ENCODE measurements at places on chromosomes 11 and 22.

- peak; percentile 17 for DNase-seq
Observed at GRCh38 chr11:105719073-105719822, 109.4 kb downstream of the GRIA4 start.

- DNase-seq, result peak; percentile 15
Observed at GRCh38 chr11:74846770-74847169, 98.1 kb downstream of the RNF169 start.

DNA sequence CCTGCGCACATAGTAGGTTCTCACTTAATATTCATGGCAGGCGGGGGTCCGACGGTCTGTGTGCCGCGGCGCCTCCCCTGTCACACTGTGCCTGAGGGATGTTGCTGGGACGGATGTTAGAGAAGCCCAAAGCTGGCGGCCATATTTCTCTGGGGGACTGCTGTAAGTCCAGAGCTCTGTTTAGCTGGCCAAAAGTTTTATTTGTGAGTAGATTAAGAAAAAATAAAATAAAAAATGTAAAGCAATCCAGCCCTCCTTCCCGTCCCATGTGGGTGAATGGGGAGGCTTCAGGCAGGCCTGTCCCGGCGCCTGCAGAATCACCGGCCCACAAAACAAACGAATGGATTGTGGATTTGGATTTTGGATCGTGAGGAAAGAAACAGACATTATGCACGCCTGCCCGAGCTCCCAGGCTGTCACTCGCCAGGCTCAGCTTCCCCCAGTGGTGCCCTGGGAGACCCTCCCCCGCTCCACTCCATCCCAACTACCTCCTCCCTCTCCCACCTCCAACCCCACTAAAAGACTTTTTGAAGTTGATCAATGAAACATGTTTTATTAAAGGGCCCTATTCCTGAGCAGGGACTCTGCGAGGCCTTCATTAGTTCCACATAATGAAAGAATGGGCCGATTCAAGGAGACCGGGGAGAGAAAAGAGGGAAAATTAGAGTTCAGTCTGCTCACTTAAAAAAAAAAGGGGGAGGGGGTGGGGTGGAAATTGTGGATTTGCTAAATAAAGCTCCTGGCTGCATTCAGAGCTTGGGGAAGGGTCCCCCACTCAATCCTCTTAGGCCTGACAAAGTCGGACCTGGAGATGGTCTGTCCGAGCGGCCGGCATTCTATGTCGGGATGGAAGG lies 20.4 kb upstream of the SCUBE1 start:
- DNase-seq, result no peak

DNA sequence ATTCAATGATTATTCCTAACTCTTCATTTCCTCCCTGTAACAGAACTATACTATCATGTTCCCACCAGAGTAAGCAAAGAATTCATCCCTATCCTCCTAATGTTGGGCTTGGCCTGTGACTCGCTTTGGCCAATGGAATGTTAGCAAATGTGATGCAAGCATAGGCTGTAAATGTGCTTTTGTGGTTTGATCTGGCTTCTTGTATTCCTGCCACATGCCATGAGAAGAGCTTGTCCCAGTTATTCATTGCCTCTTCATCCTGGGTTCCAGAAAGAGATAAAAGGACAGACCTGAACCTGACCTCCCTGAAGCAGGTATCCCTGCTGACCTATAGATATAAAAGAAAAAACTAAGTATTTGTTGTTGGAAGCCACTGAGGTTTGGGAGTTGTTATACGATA lies 51.0 kb downstream of the SYTL2 start:
- peak; percentile 57 for DNase-seq

GRCh38 chr11:111512296-111513239 lies at the start of gene BTG4:
TSS of gene BTG4 (minus strand) at chr11:111512386. CDS start at chr11:111498776, 13,610 bp downstream.
- DNase-seq, result no peak

GRCh38 chr11:2975594-2975993 lies 16.5 kb downstream of the NAP1L4 start:
- DNase-seq, result peak; percentile 51

GRCh38 chr11:34380696-34381095 lies 22.9 kb upstream of the ABTB2 start:
- DNase-seq, result no peak

DNA sequence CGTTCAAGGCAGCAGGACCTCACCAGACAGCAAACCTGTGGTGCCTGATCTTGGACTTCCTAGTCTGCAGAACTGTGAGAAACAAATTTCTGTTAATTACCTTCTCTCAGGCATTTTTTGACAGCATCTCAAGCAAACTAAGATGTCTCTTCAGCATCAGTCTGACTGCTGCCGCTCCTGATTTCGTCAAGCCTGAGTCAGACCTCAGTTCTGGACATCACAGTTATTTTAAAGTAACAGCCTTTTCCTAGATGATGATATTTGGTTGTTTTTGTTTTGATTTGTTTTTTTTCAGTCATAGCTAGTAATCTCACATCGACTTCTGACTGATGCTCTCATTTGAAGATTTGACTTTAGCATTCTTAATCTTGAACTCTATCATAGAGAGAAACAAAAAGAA lies 71.9 kb downstream of the BLID start:
- no peak for DNase-seq

- DNase-seq, result no peak
Observed at GRCh38 chr11:59938132-59938531, at the start of gene OOSP1. TSS of gene OOSP1 (plus strand) at chr11:59938432. CDS start at chr11:59938455, 23 bp downstream.

GRCh38 chr11:67558084-67558772 lies 25.4 kb upstream of the GSTP1 start:
- peak; percentile 34 for DNase-seq

- DNase-seq, result no peak
Observed at GRCh38 chr11:133531971-133532651, at the start of gene OPCML. TSS of gene OPCML (minus strand) at chr11:133532501.

GRCh38 chr11:83361831-83362230 lies 75.7 kb upstream of the CCDC90B start:
- DNase-seq, result no peak

DNA sequence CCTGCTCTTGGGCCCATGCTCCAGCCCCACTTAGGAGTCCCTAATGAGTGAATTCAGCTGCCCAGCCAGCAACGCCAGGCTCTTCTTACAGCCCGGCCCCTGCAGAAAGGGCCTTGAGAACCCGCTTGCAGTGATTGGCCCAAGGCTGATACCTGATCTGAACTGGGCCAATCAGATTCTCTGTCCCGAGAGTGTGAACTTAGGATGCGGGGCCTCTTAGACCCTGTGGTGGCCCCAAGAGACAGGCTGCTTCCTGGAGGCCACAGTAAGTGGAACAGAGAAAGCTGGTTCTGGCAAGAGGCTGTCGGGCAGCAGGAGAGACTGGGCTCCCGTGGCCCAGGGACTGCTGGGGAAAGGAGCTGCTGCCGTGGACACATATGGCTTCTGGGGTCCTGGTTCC lies 11.5 kb downstream of the VSTM5 start:
- no peak for DNase-seq

- no peak for DNase-seq
Observed at GRCh38 chr11:95341221-95341620, 110.2 kb upstream of the SESN3 start.

DNA sequence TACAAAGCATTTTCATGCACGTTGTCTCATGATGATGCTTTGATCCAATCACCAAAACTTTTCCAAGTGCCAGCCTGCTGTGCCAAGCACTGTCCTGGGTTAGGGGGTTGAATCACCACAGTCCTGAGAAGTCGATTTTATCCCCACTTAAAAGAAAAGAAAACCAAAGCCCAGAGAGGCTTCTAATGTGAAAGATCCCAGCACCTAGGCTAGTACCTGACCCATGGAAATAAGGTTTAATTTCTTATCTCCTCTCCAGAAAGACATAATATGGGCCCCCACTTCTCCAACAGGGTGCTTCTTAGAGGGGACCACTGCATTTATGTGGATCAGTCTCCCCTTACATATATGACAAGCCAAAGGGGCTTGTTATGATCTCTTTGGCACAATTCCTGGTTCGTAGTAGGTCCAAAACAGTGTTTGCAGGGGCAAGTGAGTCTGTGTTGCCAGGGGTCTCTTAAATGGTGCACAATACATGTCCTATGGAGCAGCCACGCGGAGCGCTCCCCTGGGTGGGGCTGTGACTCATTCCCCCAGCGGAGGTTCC lies 1.9 kb upstream of the BCL9L start:
- DNase-seq, result no peak

DNA sequence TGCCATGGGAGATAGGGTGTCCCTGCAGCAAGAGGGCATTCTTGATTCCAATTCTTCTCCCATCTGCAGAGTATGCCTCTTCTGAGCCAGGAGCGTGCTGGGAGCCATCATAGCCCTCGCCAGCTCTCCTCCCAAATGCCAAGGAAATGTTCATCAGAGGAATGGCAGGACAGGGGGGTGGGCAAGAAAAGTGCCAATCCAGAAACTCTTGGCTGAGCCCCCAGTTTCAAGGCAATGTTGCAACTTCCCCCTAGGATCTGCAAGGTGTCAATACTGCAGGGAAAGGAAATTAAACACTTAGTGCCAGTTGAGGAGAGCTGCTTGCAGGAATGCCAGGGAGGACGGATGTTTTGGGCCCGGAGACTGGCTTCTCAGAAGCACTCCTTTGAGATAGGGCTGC lies 94.8 kb upstream of the PRDM11 start:
- DNase-seq, result no peak

- DNase-seq, result no peak
Observed at GRCh38 chr11:26896719-26897118, 97.2 kb upstream of the FIBIN start.

- DNase-seq, result no peak
Observed at GRCh38 chr11:45253640-45254039, 32.5 kb downstream of the SYT13 start.

DNA sequence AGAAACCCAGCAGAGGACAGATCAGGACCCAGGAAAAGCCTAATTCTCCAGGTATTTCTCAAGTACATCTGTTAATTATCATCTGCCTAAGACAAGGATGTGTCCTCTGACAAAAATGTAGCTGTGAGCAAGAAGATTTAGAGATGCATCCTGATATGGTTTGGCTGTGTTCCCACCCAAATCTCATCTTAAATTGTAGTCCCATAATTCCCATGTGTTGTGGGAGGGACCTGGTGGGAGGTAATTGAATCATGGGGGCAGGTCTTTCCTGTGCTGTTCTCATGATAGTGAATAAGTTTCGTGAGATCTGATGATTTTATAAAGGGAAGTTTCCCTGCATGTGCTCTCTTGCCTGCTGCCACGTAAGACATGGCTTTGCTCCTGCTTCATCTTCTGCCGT lies 381.8 kb downstream of the BUD13 start:
- no peak for DNase-seq

GRCh38 chr11:122782222-122782621 lies 56.1 kb upstream of the CRTAM start:
- DNase-seq, result no peak

DNA sequence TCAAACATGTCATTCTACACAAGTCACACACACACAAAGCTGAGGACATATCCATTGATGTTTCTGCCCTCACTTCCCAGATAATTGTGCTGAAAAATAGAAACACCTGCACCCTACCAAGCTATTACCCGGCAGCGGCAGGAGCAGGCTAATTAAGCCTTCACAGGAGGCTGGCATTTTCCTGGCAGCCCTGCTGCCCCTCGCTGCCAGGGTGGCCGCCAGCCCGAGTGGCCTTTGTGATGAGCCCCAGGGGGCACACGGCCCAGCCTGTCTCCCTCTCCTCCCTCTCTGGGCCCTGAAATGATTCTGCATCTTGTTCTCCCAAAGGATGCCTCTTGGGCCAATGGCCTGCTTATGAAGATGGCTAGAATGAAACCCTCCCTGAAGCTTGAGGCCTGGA lies 76.2 kb upstream of the TP53I11 start:
- DNase-seq, result no peak

GRCh38 chr22:38943201-38943600 lies 14.2 kb upstream of the APOBEC3A start:
- no peak for DNase-seq

DNA sequence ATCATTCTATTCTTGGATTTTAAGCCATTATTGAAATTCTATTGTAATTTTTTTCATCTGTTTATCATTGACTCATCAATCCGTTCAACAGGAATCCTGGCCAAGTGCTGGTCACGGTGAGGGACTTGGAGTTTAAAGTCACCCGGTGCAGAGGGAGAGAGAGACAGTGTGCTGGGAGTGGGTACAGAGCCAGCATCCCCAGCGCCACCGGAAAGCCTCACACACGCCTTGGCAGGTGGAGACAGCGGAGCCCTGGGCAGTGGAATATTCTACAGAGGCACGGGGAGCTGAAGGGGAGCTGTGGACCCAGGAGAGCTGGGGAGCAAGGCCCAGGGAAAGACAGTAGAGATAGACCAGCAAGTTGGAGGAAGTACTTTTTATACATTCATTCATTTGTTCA lies 787.6 kb downstream of the BRD1 start:
- DNase-seq, result no peak

GRCh38 chr11:101444851-101445250 lies 139.0 kb downstream of the TRPC6 start:
- no peak for DNase-seq

GRCh38 chr11:64333556-64333955 lies 6.4 kb upstream of the CCDC88B start:
- DNase-seq, result no peak

DNA sequence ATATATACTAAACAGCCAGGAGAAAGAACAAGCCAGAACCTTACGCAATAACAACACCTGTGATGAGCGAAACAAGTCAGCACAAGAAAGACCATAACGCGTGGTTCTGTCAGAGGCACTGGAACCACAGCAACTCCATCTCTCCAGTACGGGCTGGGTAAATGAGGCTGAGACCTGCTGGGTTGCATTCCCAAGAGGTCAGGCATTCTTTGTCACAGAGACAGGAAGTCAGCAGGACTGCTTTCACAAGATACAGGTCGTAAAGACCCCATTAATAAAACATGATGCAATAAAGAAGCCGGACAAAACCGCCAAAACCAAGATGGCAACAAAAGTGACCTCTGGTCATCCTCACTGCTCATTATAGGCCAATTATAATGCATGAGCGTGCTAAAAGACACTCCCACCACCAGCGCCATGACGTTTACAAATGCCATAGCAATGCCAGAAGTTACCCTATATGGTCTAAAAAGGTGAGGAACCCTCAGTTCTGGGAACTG lies 21.7 kb downstream of the TPST2 start:
- DNase-seq, result no peak

GRCh38 chr22:37636186-37636948 lies 3.1 kb upstream of the SH3BP1 start:
- DNase-seq, result peak; percentile 68

- DNase-seq, result no peak
Observed at GRCh38 chr11:92246630-92247029, 22.0 kb downstream of the FAT3 start.

- DNase-seq, result no peak
Observed at GRCh38 chr11:105148241-105148640, 8.7 kb upstream of the CARD18 start.

DNA sequence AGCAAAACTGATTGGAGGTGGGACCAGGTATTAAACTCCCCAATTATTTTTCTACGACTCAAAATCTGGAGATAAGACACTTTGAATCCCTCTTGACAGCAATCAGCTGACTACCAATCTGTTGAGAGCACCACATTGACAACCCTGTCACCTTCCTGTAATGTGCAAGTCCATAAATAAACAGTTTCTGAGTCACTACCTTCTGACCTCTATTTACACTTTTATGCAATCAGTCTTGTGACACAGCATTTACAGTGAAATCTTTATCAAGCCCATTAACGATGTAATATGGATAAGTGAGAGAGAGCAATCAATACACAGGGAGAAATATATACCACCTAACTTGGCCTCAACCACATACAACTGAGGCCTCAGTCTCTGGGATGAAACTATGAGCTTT lies 283.7 kb upstream of the ANO5 start:
- no peak for DNase-seq
